Glutamatergic neuron (in vitro differentiated cells): ENCODE measurements at places on chromosomes 7 and 10. TPM values are rescaled to one million over a fixed set of nuclear protein-coding genes. Genes with fewer than 3 reads are reported as not detected.

SPDYE6 gene
- total RNA-seq = not detected

RAMP3 gene
- total RNA-seq = not detected

DNA sequence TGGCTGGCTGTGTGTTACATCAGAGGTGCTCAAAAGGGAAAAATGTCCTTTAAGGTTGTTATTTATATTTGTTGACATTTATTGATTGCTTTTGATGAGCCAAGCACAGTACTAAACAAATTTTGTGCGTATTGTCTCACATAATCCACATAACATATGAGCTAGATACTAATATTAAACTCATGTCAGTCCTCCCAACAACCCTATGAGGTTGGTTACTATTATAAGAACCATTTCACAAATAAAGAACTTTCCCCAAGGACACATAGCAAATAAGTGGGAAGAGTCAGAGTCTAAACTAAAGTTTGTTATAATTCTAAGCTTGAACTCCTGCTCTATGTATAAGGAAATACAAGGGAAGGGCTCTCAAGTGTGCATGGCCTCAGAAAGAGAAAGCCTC lies 35.6 kb upstream of the OTUD1 start:
- no peak overlapping the region for H3K4me3 ChIP-seq
- no peaks in the 10 kb centered on the region for H3K27me3 ChIP-seq
- H3K27ac ChIP-seq = no peak overlapping the region
- no peak for DNase-seq
- H3K4me1 ChIP-seq = no peaks in the 10 kb centered on the region
- no peaks in the 10 kb centered on the region for H3K36me3 ChIP-seq

GRCh38 chr7:131495669-131496498 lies 60.5 kb downstream of the PODXL start:
- no peak overlapping the region for H3K4me3 ChIP-seq
- H3K36me3 ChIP-seq = no peaks in the 10 kb centered on the region
- H3K4me1 ChIP-seq = peaks cover 42% of the 10 kb centered on the region
- DNase-seq = no peak

VKORC1L1 gene
- 17.0 TPM for total RNA-seq

- no peaks in the 10 kb centered on the region for H3K4me1 ChIP-seq
- H3K36me3 ChIP-seq = no peaks in the 10 kb centered on the region
- DNase-seq = no peak
- H3K4me3 ChIP-seq = no peak overlapping the region
- H3K27me3 ChIP-seq = no peaks in the 10 kb centered on the region
Measured at GRCh38 chr7:41503438-41503837, 199.5 kb downstream of the INHBA start.

DNA sequence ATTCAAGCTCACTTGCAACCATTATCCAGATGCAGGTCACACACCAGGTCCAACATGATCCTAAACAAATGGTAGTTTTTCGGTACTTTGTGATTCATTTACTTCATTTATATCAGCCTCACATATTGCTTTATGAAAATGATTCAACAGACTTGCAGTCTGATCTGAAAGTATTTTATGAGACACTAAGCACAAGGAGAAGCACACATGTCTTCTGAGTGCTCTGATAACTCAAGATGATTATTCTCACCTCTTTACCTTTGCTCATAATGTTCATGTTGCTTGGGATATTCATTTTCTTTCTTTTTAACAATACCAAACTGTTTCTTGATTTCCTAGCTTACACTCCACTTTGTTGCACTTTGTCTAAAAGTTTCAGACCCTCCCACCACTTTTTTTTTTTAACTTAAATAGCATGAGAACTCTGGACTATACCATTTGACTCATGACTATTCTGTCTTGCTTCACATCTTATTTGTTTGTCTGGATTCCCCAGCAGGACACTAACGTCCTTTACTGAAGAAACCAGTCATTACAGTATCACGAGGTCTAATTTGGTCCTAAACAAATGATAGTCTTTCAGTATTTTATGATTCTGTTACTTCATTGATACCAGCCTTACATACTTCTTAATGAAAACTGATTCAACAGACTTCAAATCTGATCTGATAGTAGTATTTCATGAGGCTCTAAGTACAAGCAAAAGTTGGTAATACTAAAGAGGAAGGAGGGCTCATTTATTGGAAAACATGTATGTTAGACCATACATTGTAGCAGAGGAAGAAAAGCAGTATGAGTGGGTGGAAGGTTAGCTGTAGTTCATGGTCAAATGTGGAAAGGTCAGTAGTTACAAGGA lies 171.8 kb upstream of the AHR start:
- H3K27me3 ChIP-seq = no peaks in the 10 kb centered on the region
- H3K4me1 ChIP-seq = peaks cover 8% of the 10 kb centered on the region
- H3K36me3 ChIP-seq = no peaks in the 10 kb centered on the region
- H3K27ac ChIP-seq = no peak overlapping the region
- no peak for DNase-seq

GRCh38 chr7:101172854-101173751 lies 7.0 kb downstream of the NAT16 start:
- peaks cover 62% of the 10 kb centered on the region for H3K27me3 ChIP-seq
- DNase-seq = no peak
- no peak overlapping the region for H3K27ac ChIP-seq
- H3K4me3 ChIP-seq = peak overlapping the region; percentile 73
- peaks cover 6% of the 10 kb centered on the region for H3K36me3 ChIP-seq

DNA sequence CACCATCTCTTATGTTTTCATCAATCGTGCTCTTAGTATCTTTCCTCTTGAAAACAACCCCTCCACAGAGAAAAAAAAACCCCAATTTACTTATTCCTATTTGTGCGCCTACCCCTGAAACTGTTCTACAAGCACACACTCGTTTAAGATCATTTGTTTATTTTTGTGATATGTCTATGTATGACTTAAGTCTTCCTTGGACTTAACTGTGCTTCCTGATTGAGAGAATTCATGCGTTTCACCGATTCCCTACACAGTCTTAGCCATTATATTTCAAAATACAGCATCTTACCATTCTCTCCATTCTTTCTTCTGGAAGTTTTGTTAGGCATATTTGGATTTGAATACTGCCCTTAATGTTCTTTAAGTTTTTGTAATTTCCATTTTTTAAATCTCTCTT lies 159.4 kb downstream of the MLLT10 start:
- H3K27ac ChIP-seq = no peak overlapping the region
- H3K4me1 ChIP-seq = peaks cover 9% of the 10 kb centered on the region
- H3K36me3 ChIP-seq = no peaks in the 10 kb centered on the region
- H3K27me3 ChIP-seq = peaks cover 3% of the 10 kb centered on the region
- H3K4me3 ChIP-seq = no peak overlapping the region
- DNase-seq = no peak

DNA sequence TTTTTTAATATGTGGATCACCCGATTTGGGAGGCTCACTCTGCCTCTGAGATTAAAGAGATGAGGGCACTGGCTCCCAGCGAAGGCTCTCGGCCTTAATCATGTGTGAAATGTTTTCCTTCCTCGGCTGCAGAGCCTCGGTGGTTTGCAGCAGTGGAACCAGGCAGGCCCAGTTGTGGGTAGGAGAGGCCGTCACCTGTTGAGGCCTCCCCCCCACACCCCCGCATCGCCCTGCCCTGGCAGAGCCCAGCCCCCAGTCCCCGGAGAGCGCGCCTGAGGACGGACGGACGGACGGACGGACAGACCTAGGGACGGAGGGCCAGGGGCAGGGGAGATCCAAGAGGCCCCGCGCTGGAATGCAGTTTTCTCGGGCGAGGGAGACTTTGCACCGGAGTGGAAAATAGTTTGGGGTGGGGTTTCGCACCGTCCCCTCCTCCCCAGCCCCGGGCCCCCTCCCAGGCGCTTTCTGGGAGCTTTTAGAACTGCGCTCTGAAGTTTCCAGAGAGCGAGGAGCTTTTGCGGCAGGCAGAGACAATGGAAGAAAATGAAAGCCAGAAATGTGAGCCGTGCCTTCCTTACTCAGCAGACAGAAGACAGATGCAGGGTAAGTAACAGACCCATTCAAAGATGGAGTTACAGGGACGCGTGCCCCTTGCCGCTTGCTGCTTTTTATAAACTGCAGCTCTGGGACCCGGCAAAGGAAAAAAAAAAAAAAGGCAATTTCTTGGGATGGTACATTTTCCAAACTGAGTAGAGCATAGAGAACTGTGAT lies at the start of gene KIAA1217:
TSS of gene KIAA1217 (plus strand) at position 478 of the 771 bp plus-strand sequence. CDS start at position 534, 56 bp downstream.
- peak within 1 kb of the TSS; percentile 76 for H3K27ac ChIP-seq
- H3K4me3 ChIP-seq = peak within 1 kb of the TSS; percentile 87
- no peaks in the 10 kb centered on the region for H3K27me3 ChIP-seq
- no peaks in the 10 kb centered on the region for H3K36me3 ChIP-seq

- no peaks in the 10 kb centered on the region for H3K36me3 ChIP-seq
- H3K4me1 ChIP-seq = no peaks in the 10 kb centered on the region
- H3K27me3 ChIP-seq = no peaks in the 10 kb centered on the region
- no peak for DNase-seq
- H3K27ac ChIP-seq = no peak overlapping the region
Measured at GRCh38 chr10:70613941-70614340, 11.4 kb upstream of the PRF1 start.

DNA sequence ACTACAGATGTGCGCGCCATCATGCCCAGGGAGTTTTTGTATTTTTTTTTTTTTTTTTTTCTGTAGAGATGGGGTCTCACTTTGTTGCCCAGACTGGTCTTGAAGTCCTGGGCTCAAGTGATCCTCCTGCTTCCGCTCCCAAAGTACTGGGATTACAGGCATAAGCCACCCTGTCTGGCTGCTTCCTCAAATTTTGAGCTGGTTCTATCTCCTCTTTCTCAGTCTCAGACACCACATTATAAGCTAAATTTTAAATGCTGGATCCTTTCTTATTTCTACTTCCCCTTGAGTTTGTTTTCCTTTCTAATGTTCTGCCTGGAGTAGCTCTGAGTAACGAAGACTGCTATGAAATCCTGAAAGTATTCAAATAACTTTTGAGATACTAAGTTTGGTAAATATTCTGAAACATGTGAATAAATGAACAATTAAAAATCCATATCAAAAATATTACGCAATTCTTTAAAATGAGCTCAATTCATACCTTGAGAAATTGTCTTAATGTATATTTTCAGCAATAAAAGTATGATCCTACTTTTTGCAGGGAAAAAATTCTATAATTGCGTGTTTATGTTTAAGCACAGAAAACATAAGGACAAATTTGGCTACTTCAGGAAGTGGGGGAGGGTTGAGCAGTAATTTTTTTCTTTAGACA lies 15.0 kb downstream of the TCAF1 start:
- H3K27ac ChIP-seq = peak overlapping the region; percentile 25
- H3K4me1 ChIP-seq = peaks cover 19% of the 10 kb centered on the region
- peaks cover 7% of the 10 kb centered on the region for H3K36me3 ChIP-seq
- H3K27me3 ChIP-seq = peaks cover 9% of the 10 kb centered on the region
- H3K4me3 ChIP-seq = no peak overlapping the region

- DNase-seq = no peak
- H3K27ac ChIP-seq = no peak overlapping the region
- H3K4me1 ChIP-seq = no peaks in the 10 kb centered on the region
- peaks cover 4% of the 10 kb centered on the region for H3K36me3 ChIP-seq
- H3K27me3 ChIP-seq = peaks cover 2% of the 10 kb centered on the region
Measured at GRCh38 chr7:45689797-45690761, 115.9 kb downstream of the ADCY1 start.

SPDYE8 gene
- not detected for total RNA-seq

GRCh38 chr7:50142425-50143017 lies 49.5 kb upstream of the ZPBP start:
- no peak for DNase-seq
- no peak overlapping the region for H3K27ac ChIP-seq
- no peaks in the 10 kb centered on the region for H3K4me1 ChIP-seq
- no peaks in the 10 kb centered on the region for H3K36me3 ChIP-seq
- H3K4me3 ChIP-seq = no peak overlapping the region

NODAL gene
- not detected for total RNA-seq

- DNase-seq = no peak
- H3K4me3 ChIP-seq = no peak overlapping the region
- H3K4me1 ChIP-seq = peaks cover 32% of the 10 kb centered on the region
- H3K36me3 ChIP-seq = no peaks in the 10 kb centered on the region
Measured at GRCh38 chr7:51589111-51589510, 272.5 kb upstream of the COBL start.

KLHDC10 gene
- total RNA-seq = 29.8 TPM

DNA sequence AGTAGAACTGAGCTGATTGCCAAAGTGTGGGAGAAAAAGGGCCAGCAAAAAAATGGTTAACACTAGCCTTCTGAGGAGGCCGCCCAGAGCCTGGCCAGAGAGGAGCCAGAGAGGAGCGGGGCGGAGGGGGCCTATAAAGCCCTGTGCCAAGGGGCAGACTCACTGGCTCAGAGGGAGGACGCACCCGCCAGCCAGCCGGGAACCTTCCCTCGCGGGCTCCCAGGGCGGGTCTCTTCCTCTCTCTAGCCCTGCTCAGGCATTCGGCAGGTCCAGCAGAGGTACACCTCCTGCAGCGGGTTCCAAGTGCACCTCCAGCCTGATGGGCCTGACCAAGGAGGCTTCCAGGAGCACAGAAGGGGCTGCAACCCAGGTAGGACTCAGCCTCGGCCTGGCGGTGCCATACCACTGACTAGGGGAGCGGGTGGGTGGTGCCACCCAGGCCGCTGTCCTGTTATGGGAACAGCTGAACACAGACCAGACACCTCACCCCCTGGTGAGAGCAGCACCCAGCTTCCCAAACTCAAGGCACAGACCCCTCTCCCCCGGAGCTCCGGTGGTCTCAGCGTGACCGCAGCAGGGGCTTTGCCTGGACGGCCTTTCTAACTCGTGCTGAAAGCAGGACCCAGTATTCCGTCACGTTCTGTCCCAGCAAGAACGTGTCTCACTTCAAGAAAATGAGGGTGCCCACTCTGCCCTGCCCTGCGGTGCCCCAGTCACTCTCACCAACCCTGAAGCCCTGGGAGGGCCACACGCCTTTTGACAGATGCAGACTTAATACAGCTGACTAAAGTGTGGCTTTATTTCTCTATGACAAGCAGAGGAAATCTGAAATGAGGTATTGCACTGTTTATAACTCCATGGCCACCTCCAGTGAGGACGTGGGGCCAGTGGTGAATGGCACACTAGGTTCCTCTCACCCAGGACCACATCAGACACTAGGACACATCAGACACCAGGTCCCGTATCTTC lies at the start of gene GPER1:
TSS of gene GPER1 (plus strand) at position 162 of the 969 bp plus-strand sequence. CDS start 3,616 bp downstream, outside the sequence.
- peak within 1 kb of the TSS; percentile 57 for H3K4me3 ChIP-seq
- DNase-seq = peak; percentile 49
- H3K36me3 ChIP-seq = no peaks in the 10 kb centered on the region

- H3K4me1 ChIP-seq = peaks cover 6% of the 10 kb centered on the region
- H3K36me3 ChIP-seq = no peaks in the 10 kb centered on the region
- H3K27ac ChIP-seq = no peak overlapping the region
Measured at GRCh38 chr7:7251742-7252141, 69.4 kb downstream of the C1GALT1 start.

RHOBTB1 gene
- 14.4 TPM for total RNA-seq

DNA sequence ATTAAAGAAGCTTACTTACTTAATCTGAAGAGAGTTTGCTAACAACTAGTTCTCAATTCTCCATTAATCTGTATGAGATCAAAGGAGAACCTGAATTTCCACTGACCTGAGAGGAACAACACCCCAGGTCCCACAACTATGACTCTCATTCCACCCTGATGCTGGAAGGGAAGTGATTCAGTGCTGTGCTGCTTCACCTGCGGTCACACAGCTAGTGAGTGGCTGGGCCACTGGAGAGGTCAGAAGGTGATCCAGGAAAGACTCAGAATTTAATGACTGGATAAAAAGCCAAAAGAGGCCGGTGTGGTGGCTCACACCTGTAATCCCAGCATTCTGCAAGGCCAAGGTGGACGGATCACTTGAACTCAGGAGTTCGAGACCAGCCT lies 23.6 kb downstream of the SORBS1 start:
- peaks cover 31% of the 10 kb centered on the region for H3K4me1 ChIP-seq
- peaks cover 4% of the 10 kb centered on the region for H3K27me3 ChIP-seq
- no peaks in the 10 kb centered on the region for H3K36me3 ChIP-seq
- no peak for DNase-seq
- no peak overlapping the region for H3K27ac ChIP-seq

ASB4 gene
- not detected for total RNA-seq

PKD2L1 gene
- total RNA-seq = 0.44 TPM
